ENCODE measurements at places on chromosomes 1 and 21.

DNA sequence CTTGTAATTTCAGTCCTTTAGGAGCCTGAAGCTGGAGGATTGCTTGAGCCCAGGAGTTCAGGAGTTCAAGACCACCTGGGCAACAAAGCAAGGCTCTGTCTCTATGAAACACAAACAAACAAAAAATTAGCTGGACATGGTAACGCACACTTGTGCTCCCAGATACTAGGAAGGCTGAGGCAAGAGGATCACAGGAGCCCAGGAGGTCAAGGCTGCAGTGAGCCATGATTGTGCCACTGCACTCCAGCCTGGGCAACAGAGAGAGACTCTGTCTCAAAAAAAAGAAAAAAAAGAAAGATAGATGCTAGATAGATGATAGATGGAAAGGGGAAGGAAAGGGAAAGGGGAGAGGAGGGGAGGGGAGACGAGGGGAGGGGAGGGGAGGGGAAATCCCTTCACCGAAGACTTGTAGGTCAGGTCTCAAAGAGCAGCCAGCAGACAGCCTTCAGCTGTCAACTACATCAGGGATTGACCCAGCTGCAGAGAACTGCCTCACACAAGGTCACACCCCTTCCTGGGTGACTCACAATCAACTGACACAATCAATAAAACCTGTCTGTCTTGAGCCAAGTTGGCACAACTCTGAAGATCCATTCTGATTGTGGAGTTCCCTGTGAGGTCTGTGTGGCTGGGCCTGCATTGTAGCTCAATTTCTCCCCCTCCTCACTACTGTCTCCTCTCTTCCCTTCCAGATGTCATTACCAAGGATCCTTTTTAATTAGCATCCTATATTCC lies 200.6 kb downstream of the RGS7 start:
- no peak for DNase-seq

DNA sequence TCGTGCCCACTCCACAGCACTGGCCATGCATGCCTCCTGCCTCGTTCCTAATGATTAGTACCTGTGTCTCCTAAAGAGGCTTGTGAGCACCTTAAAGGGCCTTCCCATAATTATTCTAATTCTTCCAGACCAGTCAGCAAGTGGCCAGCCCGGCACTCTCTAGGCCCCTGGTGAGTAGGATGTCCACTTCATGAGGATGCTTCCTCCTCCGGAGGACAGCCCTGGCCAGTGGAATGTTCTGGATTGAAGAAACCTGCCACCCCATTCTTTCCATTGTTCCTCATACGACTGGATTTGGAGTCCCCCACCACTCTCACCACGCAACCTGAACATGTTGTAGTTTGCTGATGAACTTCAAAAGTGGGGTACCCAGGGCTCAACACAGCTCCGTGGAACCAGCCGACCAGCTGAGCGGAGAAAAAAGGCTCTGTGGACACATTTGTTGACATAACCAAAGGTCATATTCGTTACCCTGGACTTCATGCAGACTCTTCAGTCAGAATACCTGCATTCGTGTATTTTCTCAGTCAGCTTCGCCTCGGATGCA lies 46.7 kb upstream of the LBR start:
- no peak for DNase-seq

GRCh38 chr1:35807614-35808449 lies at the start of gene AGO4:
Gene AGO4, plus strand, starts transcription at chr1:35808016. Its CDS starts 401 bp downstream, at chr1:35808417.
- DNase-seq, result peak; percentile 67

- no peak for DNase-seq
Observed at GRCh38 chr1:176517484-176517883, 54.5 kb downstream of the PAPPA2 start.

DNA sequence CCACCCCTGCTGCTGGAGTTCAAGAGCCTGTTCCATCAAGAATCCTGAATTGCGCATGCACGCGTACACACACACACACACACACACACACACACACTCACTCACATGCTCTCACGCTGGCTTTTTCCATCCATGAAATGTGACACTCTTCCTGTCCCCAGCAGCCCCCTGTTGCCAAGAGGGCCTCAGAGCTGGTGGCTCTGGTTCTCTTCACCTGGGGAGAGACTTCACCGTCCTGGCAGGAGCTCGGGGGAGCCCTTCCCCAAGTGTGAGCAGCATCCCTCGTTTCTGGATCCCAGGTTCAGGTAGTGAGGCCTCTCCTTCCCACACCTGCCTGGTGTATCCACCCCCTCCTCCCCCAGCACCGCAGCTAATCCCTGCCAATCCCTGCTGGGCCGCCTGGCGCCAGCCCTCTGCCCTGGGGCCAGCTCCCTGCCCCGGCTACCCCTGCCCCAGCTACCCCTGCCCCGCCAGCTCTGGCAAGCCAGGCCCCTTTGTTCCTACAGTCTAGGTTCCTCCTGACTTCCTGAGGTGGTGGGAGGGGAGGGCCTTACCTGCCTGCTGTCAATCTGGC lies 9.9 kb downstream of the PLOD1 start:
- DNase-seq, result no peak

DNA sequence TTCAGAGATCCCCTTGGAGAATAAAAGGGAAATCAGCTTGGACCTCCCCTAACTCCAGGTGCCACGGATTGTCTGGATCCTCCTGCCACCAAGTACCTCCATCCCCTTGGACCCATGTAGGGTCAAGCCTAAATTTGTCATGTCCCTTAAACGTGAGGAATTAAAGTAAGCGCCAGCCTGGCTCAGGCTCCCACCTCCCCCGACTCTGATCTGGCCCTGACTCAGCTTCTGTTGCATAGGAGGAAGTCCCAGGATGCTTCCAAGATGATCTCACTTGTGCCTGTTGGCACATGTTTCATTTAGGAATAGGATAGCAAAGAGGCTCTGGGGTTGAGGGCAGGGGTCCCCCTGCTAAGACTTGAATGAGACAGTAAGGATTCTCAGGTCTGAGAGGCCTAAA lies 231.9 kb upstream of the JUN start:
- DNase-seq, result no peak

DNA sequence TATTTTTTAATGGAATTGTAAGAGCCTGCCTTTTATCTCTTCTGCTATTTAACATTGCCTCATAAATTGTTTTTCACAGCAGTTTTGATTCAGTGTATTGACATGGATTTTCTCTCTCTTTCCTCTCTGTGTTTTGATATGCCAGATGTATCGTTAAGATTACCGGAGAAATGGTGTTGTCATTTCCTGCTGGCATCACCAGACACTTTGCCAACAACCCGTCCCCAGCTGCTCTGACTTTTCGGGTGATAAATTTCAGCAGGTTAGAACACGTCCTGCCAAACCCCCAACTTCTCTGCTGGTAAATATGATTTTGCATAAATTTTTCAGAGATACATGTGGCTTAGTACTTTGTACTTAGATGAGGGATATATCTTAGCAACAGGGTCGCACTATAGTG lies 23.1 kb upstream of the DYNLT5 start:
- DNase-seq, result peak; percentile 92

DNA sequence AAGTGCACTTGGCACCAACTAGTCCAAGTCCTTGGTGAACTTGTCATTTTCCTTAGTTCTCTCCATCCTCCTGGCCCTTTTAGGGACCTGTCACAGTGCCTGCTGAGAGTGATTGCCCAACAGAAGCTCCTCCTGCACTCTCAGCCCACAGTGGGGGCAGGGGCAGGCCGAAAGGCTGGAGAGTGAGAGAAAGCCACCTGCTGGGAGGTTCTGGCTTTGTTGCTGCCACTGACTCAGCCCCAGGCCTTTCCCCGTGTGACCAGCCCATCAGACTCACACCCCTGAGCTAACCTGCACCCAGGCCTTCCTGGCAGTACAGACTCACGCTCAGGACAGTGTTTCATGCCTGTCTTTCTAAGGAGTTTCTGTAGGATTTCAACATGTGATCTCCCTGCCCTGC lies 17.1 kb upstream of the PROK1 start:
- DNase-seq, result peak; percentile 80

DNA sequence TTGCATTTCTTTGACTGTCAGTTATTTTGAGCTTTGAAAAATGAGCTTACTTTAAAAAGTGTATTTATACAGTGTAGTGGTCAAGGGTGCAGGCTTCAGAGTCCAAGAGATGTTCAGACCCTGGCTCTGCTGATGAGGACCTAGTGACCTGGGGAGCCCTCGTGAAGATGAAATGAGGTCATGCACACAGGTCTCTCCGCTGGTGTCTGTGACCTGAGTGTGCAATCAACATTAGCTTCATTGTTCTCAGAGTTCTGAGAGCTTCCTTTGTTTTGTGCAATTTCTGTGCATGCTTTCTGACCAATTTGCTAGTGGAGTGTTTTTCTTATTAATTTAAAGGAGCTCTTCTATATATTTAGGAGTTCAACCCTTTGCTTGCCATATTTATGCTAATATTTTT lies 71.3 kb downstream of the RIPK4 start:
- no peak for DNase-seq

- DNase-seq, result no peak
Observed at GRCh38 chr1:99239690-99240089, 24.6 kb upstream of the PLPPR4 start.

DNA sequence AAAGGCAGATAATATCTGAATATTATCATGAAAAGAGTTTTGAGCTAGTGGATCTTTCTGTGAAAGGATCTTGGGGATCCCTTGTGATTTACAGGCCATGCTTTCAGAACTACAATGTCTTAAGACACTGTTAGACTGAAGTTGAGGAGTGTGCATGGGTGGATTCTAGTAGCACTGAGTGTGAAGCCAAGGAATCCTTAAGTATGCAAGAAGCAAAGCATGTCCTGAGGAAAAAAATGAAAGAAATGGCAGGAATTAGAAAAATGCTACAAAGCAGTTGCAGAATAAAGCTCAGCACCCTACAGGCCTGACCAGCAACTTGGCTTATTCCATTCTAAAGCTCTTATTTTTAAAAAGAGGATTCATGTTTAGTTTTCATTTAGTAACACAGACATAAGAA lies 11.9 kb downstream of the STX6 start:
- no peak for DNase-seq

- peak; percentile 74 for DNase-seq
Observed at GRCh38 chr1:48817505-48818114, 40.9 kb upstream of the BEND5 start.

- no peak for DNase-seq
Observed at GRCh38 chr1:211328084-211328694, 1.6 kb downstream of the TRAF5 start.

DNA sequence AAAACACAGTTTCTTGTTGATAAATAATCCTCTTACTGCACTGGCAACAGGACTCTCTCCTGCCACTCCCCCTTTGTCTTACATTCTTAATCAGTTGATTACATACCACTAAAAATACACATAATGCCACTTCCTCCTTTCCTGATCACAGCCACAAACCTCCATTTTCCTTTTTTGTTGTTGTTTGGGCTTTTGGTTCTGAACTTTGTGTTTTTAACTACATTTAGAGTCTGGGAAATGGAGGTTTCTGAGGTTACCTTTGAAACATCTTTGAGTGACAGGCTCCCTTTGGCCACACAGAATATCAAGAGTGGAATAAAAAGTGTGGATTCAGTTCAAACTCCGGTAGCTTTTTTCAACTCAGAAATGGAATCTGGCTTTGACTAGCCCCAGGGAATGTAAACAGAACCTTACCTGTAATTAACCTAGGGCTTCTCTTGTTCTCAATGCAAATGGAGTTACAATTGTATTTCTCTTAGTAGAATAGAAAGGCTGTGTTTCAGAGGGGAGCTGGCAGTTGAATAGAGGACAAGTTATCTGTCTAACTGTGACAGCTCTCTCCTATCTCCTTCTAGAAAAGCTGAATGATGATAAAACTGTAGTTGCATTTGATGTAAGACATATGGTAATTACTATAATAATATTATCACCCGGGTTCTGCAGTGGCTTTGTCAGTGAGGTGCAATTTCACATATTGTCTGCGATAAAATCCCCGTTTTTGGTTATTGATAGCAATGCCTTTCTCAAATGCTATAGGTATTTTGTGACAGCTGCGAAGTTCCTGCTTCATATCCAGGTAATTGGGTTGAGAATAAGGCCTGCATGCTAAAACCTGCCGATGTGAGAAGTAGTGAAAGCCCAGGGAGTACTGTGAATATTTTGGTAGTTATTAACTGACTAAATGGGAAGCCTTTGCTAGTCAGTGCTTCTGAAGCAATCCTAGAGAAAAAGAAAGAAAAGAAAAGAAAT lies 66.9 kb downstream of the ST6GALNAC5 start:
- peak; percentile 44 for DNase-seq

GRCh38 chr1:238589843-238590435 lies 699.2 kb upstream of the ZP4 start:
- DNase-seq, result no peak

GRCh38 chr1:119147661-119148090 lies 7.2 kb upstream of the WARS2 start:
- DNase-seq, result no peak

- DNase-seq, result no peak
Observed at GRCh38 chr1:220708244-220708643, 18.1 kb downstream of the C1orf115 start.

GRCh38 chr1:151511636-151512215 lies 539 bp downstream of the CGN start:
- DNase-seq, result peak; percentile 51

DNA sequence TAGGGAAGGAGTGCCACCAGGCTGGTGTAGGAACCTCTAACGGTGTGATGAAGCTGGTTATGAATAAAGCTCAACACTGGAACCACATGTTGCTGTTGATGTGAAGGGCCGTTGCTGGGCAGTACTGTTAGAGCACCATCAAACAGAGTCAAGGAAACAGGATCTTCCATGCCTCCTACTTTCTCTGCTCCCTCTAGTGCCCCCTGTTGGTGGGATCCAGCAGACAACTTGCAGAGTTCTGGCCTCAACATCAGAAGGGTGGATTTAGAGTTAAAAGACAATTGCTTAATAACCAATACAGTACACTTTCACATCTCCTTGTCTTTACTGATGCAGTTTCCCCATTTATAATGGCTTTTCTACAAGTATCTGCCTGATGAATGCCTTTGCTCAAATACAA lies 336.4 kb downstream of the NTNG1 start:
- DNase-seq, result peak; percentile 29

DNA sequence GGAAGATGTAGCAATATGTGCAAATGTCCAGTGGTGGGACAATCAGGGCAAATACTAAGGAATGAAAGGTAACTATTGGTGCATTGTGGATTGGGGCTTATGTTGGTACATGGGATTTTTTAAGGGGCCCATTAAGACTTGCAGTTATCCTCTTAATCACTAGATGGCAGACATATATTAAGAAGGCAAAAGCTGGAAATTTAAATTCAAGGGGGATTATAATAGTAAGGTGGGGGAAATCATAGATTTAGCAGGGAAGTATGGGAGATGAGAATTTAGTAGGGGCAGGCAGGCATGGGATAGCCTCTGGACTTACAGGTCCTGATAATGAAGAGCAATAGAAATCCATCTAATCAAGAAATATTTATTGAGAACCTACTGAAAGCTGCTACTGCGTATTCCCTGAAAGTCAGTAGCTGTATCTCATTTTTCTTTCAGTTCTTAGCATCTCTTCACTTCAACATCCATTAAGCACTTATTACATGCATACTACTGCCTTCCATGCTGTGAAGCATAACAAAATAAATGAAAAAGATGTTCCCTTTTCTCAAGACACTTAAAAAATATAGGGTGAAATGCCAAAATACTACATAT lies 251.8 kb downstream of the CRB1 start:
- DNase-seq, result peak; percentile 63

- DNase-seq, result peak; percentile 78
Observed at GRCh38 chr1:12087797-12088314, 24.8 kb downstream of the TNFRSF8 start.

Data from hematopoietic multipotent progenitor cell treated with erythropoietin and hydrocortisone succinate and interleukin-3 and kit ligand, for 4 days (in vitro differentiated cells).